ENCODE measurements at places on chromosomes 7 and 10.
A peak's percentile ranks its signal among the peaks of the same experiment; 100 is the strongest.

- peak; percentile 52 for DNase-seq
These were observed 172.7 kb downstream of the NEURL1 start for GRCh38 chr10:103666087-103666761.

GRCh38 chr10:32972460-32972859, 14.4 kb upstream of the ITGB1 start:
- no peak for DNase-seq

DNA sequence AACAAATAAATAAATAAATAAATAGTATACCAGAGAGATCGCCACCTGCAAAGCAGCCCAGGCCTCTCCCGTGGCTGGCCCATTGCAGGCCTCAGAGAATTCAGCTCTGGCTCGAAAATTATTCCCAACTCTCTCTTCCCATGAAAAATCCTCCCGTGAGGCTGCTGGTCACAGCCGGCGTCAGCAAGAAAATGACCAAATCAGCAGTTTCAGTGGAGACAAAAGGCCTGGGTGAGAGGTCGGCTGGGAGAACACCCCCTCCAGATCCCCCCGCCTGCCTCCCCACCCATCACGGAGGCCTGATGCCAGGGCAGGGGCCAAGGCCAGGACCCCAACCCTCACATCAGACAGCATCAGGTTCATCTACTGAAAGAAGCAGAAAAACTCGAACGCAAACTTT, 3.1 kb upstream of the CLIP2 start:
- no peak for DNase-seq

DNA sequence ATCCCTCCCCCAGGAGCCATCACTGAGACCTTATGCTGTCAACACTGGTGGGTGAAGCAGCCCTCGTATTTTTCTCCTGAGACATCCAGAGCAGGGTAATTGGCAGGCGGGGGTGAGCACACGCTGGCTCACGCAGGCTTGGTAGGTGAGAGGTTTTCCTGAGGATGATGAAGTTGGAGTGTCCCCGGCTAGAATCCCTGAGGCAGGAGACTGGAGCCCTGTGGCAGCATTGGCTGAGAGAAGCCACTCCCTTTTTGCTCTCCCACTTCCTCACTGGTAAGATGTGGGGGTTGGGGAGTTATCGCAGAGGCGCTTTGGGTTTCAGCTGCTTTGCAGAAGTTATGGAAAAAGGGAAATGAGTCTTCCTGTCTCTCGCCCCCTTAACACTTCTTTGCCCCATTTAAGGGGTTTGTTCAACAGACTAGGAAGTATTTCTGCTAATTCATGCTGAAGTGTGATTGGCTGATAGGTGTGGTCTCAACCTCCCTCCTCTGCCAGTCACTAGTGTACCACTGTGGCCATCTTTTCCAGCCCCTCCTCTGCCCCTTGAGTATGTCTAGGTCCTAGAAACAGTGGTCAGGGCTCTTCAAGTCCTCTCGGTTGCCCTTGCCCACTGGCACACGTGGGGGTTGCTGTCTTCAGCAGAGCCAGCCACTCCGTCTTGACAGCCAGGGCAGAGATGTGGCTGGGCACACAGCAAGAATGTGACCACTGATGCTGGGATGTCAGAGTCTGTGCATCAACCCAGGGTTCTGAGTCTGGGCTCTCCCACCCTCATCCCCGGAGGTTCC, 5.7 kb downstream of the ARPC1B start:
- no peak for DNase-seq

DNA sequence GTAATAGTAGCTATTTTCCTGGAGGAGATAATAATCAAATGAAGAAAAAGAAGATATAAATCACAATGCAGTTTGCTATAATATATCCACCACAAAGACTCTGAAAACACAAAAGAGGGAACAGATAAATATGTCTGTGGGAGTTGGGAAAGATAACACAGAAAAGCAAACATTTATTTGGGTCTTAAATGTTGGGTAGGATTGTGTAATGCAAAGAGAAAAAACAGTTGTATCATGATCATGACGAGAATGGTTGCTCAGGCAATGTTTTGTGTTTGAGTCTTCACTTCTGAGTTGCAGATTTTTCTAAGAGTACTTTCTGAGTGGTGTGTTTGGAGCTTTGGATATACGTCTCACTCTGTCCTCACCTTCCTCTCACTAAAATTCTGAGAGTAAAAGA, 437.5 kb downstream of the TFEC start:
- DNase-seq, result no peak

All from left lobe of liver (tissue), 2 donors.